Mesothelial cell of epicardium (in vitro differentiated cells): ENCODE measurements at places on chromosomes 5 and 9. TPM values are rescaled to one million over a fixed set of nuclear protein-coding genes. Genes with fewer than 3 reads are reported as not detected.

DNA sequence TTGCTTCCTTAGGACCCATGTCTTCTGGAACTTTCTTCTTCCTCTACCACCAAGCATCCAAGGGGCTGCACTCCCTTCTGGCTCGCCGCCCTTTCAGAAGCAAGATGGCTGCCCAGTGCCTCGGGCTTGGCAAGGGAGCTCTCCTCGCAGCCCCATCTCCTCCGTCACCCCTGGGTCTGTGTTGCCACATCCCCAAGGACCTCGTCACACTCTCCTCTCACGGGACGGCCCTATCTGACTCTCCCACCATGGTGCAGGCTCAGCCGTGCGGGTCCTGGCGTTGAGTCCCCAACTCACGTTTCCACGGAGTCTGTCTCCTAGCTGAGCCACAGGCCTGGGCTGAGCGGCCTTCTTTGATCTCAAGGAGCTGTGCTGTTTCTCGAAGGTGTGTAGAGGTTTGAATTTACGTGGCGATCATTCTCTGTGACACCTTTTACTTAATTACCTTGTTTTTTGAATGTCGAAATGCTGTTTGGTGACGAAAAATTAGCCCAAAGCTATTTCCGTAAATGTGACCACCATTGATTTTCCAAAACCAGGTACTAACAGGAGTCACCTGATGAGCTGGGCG lies 15.0 kb upstream of the SCGB3A1 start:
- peaks cover 8% of the 10 kb centered on the region for H3K27me3 ChIP-seq
- H3K36me3 ChIP-seq = no peaks in the 10 kb centered on the region
- no peak for DNase-seq
- peaks cover 10% of the 10 kb centered on the region for H3K4me1 ChIP-seq

- H3K27ac ChIP-seq = no peak overlapping the region
- no peak for DNase-seq
- H3K4me1 ChIP-seq = peaks cover 4% of the 10 kb centered on the region
- no peaks in the 10 kb centered on the region for H3K36me3 ChIP-seq
Measured at GRCh38 chr9:107883496-107884124, 394.0 kb upstream of the KLF4 start.

DNA sequence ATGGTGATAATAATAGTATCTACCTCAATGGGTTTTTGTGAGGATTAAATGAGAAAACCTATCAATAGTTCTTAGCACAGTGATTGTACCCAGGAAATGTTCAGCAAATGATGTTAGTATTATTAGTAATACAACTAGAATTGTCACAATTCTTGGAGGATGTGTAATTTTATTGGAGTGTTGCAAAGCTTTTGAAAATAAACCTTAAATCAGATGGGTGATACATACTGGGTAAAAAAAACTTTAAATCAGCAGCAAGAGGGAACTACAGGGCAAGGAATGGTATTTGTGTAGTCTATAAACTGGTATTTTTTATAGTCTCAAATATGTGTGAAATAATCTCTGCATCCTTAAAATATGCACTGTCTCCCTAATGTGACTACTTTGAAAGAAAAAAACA lies 371.6 kb downstream of the PIK3R1 start:
- H3K4me3 ChIP-seq = no peak overlapping the region
- no peak overlapping the region for H3K27ac ChIP-seq
- no peak for DNase-seq
- no peaks in the 10 kb centered on the region for H3K27me3 ChIP-seq
- H3K36me3 ChIP-seq = no peaks in the 10 kb centered on the region

- H3K27ac ChIP-seq = no peak overlapping the region
- H3K27me3 ChIP-seq = peaks cover 18% of the 10 kb centered on the region
- no peak overlapping the region for H3K4me3 ChIP-seq
- DNase-seq = no peak
- peaks cover 21% of the 10 kb centered on the region for H3K4me1 ChIP-seq
Measured at GRCh38 chr5:3092664-3093063, 341.2 kb upstream of the IRX2 start.

TSLP gene
- total RNA-seq = 0.32 to 0.47 TPM (median 0.42 TPM) in 3 replicates

GRCh38 chr5:1032551-1033027 lies 24.0 kb downstream of the NKD2 start:
- peaks cover 11% of the 10 kb centered on the region for H3K27me3 ChIP-seq
- peaks cover 4% of the 10 kb centered on the region for H3K4me1 ChIP-seq
- DNase-seq = no peak
- H3K4me3 ChIP-seq = no peak overlapping the region
- peaks cover 4% of the 10 kb centered on the region for H3K36me3 ChIP-seq

GRCh38 chr5:173718469-173718868 lies 102.0 kb upstream of the BOD1 start:
- no peak overlapping the region for H3K4me3 ChIP-seq
- H3K4me1 ChIP-seq = peaks cover 4% of the 10 kb centered on the region
- no peak overlapping the region for H3K27ac ChIP-seq

DNA sequence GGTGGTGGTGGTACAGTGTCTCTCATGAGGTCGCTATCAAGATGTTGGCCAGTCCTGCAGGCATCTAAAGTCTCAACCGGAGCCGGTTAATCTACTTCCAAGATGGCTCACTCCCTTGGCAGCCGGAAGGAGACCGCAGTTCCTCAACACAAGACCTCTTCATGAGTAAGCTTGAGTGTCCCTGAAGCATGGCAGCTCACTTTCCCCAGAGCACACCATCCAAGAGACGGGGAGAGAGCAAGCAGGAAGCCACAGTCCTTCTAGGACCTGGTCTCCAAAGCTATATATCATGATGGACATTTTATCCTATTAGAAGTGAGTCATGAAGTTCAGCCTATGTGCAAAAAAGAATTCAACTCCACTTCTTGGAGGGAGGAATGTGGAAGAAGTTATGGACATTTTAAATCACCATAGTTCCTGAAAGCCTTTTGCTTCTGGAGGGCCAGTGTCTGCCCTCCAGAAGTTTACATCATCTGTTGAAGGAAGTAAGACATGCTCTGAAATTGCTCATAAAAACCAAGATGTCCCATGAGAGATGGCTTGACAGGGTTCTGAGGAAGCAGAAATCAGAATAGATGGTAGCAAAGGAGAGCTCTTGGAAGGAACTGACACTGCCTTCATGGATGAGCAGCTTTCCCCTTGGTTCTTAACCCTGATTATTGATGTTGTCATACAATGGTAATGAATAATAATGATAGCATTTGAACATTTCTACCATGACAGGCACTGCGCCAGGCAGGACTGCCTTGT lies 21.3 kb downstream of the GALNT10 start:
- peak; percentile 2 for DNase-seq
- H3K4me3 ChIP-seq = no peak overlapping the region
- H3K4me1 ChIP-seq = peaks cover 17% of the 10 kb centered on the region
- H3K27ac ChIP-seq = no peak overlapping the region
- H3K27me3 ChIP-seq = no peaks in the 10 kb centered on the region
- H3K36me3 ChIP-seq = no peaks in the 10 kb centered on the region
